CD4-positive, alpha-beta T cell treated with Interleukin-4 for 4 hours (primary cell): ENCODE measurements at places on chromosomes 5 and 9.

- no peak for DNase-seq
Measured at GRCh38 chr5:93589152-93589828, 6.3 kb downstream of the NR2F1 start.

DNA sequence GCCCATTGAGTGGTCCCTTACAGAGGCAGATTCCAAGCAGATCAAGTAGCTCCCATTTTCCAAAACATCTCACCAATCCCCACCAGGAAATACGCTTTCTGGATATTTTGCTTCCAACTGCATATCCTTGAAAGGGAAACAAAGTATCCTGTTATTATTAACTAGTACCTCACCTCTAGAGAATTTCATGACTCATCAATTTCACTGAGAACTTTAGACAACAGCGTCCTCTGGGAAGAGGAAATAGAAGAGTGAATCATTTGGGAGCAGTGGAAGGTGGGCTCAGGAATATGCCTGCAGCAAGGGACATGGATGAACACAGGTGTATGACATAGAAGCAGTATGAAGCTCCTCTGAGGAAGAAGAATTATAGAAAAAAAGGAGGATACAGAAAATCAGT lies 186.7 kb downstream of the MARCHF11 start:
- DNase-seq = no peak

DNA sequence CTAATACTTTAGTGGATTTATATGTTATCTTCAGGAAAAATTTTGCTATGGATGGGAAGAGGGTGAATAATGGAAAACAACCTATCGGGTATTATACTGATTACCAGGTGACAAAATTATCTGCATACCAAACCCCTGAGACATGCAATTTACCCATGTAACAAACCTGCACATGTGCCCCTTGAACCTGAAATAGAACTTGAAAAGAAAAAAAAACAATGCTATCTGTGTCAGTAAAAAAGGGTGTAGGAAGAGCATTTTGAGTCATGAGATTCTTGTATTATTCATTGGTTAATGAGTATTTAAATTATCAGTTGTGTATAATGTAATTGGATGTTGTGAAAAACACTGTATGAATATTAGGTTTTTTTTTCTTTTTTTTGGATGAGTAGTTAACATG lies 75.4 kb downstream of the PRR16 start:
- no peak for DNase-seq

DNA sequence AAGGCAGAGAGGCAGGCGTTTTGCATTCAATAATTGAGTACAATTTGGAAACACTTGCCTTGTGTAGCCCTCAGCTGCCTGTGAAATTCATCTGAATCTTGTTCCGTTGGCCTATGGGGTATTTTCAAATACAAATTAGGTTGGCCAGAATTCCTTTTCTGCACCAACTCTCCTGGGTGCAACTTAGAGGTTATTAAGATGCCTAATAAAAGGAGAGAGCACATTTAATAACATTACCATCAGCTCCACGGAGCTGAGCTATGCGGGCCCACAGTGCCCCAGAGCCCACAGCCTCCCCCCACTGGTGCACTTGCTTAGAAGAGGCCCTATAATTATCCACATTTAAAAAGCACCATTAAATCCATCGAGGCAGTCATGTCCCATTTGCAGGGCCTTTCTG lies 367.6 kb upstream of the CLINT1 start:
- DNase-seq = no peak

DNA sequence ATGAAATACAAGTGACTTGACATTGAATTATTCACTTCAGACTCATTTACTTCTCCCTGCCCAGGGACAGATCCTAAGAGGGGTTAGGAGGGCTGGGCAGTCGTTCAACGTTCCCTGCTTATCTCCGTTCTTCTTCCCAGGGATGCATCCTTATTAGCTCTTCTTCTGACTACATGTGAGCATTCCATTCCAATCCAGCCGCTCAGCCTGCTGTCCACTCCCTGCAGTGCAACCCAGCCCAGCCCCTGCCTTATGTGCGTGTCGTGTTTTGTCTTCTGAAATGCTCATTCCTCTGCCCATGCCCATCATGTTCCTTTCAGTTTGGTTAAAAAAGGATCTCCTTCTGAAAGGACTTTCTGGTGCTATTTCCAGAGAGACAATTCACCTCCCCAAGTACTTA lies 64.7 kb upstream of the PALM2AKAP2 start:
- no peak for DNase-seq

DNA sequence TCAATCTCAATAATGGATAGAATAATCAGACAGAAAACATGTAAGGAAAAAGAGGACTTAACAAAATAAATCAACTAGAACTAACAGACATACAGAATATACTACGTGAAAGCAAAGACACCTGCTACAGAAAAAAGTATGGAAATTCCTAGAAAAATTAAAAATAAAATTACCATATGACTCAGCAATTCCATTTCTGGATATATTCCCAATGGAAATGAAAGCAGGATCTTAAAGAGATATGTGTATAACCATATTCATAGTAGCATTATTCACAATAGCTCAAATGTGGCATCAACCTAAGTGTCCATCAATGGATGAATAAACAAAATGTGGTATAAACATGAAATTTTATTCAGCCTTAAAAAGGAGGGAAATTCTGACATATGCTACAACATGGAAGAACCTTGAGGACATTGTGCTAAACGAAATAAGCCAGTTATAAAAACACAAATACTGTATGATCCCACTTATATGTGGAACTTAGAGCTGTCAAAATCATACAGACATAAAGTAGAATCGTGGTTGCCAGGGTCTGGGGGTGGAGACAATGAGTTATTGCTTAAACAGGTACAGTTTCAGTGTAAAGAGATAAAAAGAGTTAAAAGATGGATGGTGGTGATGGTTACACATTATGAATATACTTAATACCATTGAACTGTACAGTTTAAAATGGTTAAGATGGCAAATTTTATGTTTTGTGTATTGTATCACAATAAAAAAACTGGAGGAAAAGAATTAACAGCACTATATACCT lies 6.9 kb downstream of the PLAA start:
- DNase-seq = no peak

DNA sequence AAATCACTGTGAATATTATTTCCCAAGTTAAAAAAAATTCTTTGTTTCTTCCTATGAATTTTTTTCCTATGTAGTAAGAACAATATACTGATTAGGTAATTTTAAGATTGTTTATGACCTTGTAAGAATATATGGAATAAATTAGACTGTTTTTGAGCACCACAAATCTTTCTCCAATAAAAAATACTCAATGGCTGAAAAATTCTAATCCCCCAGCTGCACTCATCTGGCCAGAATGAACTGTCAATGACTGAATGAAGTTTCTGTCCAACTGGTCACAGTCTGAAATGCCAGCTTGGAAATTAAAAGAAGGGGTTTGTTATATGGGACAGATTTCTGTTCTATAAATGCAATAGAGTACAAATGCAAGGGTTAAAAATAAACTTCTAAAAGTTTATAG lies 569.5 kb upstream of the SEMA6A start:
- no peak for DNase-seq

DNA sequence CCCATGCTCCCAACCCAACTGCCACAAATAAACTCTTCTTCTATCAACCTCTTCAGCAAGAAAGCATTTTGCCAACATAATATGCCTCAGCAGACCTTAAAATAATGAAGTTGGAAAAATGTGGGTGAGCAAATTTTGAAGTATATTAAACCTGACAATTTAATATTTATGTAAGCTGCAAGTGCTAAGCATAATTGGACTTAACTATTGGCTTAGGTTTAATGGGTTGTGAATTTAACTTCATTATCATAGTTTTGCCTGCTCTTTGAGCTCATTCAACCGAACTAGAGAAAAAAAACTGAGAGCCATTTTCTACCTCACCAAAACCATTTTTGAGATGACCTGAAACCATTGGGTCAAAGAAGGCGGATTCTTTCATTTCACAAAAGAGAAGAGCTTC lies 805.5 kb upstream of the DMAC1 start:
- no peak for DNase-seq

- peak; percentile 87 for DNase-seq
Measured at GRCh38 chr9:137205126-137206069, at the start of the genes NDOR1 and TMEM203. NDOR1 (plus strand) TSS chr9:137205700; CDS start chr9:137205778, 78 bp downstream. TMEM203 (minus strand) TSS chr9:137205648; CDS start chr9:137205414, 234 bp downstream.

DNA sequence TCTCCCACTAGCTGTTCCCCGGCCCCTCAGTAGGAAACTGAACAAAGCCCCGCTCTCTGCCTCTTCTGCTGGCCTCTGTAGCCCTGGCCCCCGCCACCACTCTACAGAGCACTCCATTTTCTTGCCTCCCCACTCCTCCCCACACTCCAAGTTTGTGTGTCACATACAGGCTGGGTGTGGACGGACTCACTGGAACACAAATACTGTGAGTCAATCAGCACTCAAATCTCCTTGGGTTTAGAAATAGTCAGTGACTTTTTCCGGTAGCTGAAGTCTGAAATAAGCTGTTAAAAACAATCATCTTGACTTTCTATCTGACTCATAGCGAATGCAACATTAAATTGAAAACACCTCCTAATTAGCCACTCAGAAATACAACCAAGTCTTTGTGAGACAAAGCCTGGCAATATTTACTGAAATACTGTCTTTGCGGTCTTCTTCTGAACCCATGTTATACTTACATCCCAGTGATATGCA lies 122.5 kb downstream of the LHFPL2 start:
- no peak for DNase-seq

DNA sequence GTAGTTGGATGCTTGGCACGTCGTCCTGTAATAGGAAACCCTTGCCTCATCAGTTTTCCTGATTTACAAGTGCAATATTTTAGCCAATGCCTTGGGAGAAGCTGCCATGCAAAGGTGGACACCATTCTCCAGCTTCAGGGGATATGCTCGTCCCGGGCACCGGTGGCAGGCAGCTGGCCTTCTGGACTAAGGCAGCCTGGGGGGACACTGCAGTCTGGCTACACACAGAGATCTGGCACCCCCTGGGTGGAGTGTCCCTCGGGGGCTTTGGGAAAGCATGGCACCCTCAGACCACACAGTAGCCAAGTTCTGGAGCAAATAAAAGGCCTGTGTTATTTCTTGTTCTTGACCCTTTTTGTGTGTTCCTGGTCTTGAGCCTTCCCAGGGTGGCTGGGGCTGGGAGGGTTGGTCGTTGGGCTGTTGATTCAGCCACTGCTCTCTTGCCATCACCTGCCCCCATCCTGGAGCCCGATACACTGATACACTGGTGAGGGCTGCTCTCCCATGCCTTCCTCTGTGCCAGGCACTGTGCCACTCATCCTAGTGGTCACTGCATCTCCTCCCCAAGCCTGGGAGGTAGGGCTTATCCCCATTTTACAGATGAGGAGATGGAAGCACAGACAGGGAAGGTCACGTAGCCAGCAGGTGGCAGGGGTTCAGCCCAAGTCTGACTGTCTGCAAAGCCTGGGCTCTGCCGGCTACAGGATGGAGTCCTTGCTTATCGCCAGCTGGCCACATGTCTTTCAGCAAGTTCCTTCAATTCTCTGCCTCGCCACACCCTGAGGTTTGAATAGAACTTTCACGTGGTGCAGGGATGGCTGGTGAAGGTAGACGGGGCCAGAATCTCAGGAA lies 134.1 kb downstream of the RGS3 start:
- no peak for DNase-seq

- DNase-seq = no peak
Measured at GRCh38 chr5:21802869-21803490, 1050.2 kb downstream of the CDH12 start.

GRCh38 chr5:179828756-179829421 lies 8.2 kb downstream of the SQSTM1 start:
- no peak for DNase-seq

GRCh38 chr9:130756455-130757152 lies 63.0 kb downstream of the EXOSC2 start:
- DNase-seq = no peak

GRCh38 chr5:58224661-58225060 lies 235.2 kb downstream of the PLK2 start:
- DNase-seq = no peak

GRCh38 chr5:146070746-146071145 lies 34.6 kb downstream of the PLAC8L1 start:
- no peak for DNase-seq

DNA sequence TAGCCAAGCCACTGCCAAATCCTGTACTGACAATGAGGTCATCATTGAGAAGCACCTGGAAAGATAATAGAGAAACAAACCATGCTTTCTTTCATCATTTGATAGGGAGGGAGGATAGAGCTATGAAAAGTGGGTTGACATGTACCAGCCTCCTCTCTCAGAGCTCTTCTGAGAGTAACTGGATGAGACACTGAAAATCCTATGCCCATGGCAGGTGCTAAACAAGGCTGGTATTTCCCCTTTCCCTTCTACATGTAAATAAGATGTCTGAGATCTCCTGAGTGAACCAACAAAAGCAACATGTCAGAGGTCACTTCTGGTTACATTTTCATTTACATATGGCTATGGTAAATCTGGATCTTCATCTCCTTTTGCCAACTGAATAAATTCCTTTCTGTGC lies 45.3 kb upstream of the TRAF1 start:
- no peak for DNase-seq

DNA sequence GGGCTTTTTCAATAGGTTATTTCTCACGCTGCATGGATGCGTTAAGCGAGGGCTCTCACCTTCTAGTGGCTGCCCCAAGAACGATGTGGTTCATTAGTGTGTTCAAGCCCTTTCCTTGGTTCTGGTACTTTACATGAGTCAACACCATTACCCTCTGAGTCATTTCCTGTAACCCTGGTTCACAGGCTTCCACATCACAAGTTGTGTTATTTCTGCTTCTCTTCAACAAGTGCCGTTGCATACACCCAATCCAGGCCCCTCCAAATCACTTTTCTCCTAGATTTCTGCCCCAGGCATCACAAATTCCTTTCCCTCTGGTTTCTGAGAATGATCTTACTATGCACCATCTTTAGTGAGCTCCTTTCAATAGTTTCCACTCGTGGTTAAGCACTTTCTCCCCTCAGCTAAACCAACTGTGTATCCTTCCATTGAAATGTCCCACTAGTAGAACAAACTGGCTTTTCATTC lies 69.5 kb upstream of the RAD23B start:
- DNase-seq = peak; percentile 48
